ENCODE measurements at places on chromosomes 2 and 18.

DNA sequence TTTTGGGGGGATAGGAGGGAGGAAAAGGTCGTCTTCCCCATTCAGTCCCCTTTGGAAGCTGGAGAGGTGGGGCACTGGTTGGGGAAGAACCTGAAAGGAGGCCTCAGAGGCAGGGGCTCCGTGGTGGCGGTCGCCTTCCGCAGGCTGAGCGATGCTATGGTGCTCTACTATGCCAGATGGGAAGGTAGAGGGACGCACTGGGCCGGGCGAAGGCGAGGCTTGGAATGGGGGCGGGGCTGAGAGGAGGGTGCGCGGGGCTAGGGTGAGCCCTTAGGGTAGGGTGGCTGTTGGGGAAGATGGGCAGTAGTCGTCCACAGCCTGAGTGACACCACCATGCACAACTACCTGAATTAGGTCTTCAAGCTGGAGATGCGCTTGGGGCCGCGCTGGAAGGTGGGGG is 11.1 kb downstream of the ZAP70 start:
- DNase-seq, result no peak

DNA sequence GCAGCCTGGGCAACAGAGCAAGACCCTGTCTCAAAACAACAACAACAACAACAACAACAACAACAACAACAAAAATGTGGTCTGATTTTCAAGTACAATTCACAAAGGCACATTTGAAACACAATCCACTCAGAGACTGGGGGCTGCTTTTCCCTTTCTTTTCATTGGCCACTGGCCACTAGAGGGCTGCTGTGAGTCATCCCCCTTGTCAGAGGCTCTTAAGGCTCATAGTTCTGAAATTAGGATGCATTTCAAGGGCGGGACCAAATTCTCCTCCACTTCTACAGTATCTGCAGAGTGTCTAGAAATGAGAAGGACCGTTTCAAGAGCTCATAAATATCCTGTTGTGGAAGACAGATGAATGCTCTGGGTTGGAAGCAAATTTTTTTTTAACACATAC is 285.4 kb downstream of the NRXN1 start:
- no peak for DNase-seq

DNA sequence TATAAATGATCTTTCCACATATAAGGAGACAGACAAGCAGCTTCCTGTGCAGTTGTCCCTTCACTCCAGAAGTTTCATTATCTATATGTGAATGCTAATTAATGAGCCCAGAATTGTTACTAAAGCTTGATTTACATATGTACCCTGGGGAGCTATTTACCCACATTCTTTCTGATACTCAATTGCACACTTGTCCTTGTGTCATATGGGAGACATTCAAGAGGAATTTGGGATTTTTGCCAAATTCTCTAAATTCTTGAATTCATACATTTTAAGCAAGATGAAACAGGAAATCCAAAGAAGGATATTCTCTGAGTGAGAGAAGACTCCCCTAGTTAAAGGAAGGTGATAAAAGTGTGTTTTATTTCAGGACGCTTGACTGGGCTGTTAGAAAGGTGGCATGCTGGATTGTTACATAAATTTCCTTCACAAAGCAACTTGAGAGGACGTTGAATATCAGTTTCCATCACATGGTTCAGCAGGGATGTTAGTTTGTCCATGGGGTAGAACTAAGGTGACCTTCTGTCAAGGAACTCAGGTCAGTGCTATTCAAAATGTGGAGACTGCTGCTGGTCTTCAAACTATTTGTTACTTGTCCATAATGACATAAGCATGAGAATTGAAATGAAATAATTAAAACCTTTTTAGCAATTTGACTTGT is 368.2 kb downstream of the IRS1 start:
- no peak for DNase-seq

DNA sequence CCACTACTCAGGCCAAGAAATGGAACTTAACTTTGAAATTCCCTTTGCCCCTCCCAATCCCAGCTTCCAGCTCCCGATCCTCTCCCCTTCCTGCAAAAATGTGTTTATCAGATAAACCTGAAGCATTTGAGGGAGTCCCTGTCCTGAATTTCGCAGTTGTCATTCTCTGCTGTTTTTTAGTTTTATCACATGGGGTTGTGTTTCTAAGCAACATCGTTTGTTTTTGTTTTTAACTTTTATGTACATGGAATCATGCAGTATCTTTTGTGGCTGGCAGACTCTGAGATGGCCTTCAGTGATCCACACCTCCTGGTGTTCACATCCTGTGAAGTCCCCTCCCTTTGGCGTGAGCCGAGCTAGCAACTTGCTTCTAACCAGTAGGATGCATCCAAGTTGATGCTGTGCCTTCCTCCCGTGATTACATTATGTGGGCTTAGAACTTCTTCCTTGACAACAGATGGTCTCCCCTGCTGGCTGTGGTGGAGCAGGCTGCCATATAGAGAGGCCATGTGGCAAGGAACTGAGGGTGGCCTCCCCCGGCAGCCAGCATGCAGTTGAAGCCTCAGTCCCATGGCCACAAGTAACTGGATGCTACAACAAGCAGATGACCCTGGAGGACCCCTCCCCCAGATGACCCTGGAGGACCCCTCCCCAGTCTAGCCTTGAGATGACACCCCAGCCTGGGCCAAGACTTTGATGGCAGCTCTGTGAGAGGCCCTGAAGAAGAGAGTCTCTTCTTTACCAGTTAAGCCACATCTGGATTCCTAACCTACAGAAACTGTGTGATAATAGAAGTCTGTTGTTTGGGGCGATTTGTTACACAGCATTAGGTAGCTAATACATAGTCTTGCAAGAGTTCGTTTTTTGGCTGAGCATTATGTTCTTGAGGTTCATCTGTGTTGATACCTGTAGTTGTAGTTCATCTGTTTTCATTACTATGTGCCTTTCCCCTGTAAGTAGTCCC is 27.7 kb downstream of the SH3BP4 start:
- no peak for DNase-seq

DNA sequence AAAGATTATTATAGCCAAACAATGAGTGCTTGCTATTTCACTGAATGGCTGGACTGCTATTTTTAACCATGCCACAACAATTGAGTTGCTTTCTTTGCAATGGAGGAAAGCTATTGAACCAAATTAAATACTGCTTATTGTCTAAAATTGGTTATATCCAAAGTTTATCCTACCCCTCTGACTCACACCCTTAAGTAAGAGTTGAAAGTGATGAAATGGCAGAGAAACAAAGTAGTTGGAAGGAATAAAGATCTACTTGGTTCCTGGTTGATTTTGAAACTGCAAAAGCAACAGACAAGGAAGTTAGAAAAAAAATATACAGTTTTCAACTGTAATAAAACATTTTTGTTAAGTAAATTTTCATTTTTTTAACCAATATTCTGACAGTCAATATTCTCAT is 47.5 kb downstream of the EML4 start:
- DNase-seq, result no peak

GRCh38 chr2:194079989-194080388 is 1577.0 kb upstream of the SLC39A10 start:
- DNase-seq, result no peak

GRCh38 chr2:120167272-120167671 is 55.9 kb downstream of the TMEM185B start:
- no peak for DNase-seq

DNA sequence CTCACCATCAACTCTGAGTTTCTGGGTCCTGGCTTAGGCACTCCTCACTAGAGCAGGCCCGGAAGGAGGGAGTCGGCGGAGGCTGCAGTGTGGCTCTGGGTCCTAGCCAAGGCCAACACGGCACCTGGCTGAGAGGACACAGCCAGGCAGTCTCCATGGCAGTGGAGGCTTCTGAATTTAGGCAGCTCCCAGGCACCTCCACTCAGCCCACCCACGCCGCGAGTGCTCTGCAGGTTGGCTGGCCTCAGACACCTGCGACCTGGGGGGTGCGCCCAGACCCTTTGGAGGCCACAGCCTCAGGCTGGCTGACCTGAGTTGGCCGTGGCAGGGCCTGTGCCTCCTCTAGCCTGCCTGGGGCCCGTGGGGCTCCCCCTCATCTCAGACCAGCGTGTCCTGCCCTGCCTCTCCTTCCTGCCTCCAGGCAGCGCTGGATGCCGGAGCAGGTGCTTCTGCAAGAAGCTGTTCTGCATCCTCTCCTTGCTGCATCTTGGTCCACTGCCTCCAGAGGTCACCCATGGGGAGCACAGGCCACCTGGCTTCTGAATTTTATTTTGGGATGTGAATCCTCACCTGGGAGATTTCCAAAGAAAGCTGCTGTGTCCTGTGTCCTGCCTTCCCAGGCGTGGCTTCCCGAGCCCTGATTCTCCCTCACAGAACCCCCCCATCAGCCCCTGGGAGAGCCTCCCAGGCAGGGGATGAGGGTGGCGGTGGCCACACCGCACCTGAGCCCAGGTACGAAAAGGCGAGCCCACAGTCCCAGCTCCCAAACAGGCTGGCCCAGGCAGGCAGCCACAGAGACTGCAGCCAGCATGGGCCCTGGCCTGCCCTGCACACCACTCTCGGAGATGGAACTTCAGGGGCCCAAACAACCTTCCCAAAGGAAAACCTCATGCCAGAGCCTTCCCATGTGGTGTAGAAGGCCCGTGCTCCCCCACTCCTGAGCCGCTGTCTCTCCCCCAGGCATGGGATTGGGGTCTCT is 23.4 kb downstream of the AQP12A start:
- no peak for DNase-seq

DNA sequence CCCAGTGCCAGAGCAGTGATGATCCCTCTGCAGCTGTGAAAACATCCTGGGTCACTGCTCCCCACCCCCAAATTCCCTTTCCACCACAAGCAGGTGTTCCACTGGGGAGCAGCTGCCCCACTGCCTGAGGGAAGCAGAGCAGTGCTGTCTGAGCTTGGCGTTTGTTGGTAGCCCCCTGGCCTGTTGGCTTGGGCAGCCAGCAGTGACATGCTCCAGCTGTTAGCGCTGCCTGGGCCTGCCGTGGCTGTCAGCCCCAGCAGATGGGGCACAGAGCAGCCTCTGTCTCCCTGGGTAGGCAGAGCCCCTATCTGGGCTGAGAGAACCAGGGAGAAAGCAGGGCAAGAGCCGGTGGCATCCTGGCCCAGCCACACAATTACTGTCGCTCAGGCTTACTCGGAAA is 247.7 kb downstream of the GLI2 start:
- no peak for DNase-seq

DNA sequence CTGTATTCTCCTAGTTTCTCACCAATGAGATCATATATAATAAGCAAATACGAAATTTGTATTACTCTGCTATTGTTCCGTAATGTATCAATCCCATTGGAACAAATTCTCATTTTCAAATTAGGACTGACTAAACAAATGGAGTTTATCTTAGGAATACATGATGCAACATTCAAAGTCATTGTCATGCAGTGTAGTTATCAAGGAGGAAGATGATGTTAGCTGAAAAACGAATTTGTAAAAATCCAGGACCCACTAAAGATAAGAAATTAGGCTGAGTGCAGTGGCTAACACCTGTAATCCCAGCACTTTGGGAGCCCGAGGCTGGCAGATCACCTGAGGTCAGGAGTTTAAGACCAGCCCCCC is 14.9 kb downstream of the SEPTIN2 start:
- DNase-seq, result no peak

- DNase-seq, result no peak
These were observed 42.3 kb upstream of the IMP4 start for GRCh38 chr2:130300258-130300969.

GRCh38 chr2:202717598-202718310 is 83.0 kb downstream of the FAM117B start:
- no peak for DNase-seq

GRCh38 chr2:157672129-157672528 is 43.5 kb upstream of the ACVR1C start:
- no peak for DNase-seq

GRCh38 chr2:119483896-119484718 is 40.2 kb downstream of the SCTR start:
- DNase-seq, result no peak

DNA sequence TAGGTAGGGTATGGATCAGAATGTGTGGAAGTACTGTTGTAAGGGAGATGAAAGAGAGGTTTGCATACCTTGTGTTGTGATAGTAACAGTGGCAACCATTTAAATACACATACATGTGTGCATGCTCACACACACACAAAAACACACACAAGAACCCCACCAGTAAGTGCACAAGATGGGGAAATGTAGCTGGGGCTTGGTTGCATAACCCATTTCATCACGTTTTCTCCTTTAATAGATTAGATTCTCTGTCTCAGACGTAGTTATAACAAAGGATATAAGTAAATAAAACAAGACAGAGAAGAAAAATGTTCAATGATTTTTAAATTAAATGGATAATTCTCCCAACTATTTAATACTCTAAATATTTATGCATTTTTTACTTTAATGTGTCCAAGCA is 13.4 kb downstream of the ARHGAP15 start:
- DNase-seq, result no peak

DNA sequence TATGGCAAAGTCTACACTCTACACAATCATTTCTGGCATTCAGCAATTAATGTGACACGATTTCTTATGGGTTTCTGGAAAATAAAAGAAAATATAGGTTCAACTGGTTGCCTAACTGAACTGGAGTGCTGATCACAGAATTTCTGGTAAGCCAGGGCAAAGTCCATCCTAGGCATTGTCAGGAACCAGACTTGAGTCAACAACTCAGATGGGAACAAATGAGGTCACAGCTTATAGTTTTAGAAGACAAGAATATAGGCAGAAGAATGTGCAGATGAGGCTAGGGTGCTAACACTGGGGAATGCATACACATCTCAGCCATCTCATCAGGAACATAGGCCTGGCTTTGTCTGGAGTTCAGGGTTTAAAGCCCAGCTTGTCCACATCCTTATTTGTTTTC is 317.2 kb upstream of the ID2 start:
- DNase-seq, result no peak
